ENCODE measurements at places on chromosomes 3 and 15.

GRCh38 chr3:40124918-40125317 is 184.6 kb upstream of the EIF1B start:
- no peak overlapping the region for H3K4me3 ChIP-seq
- H3K4me1 ChIP-seq = no peaks in the 10 kb centered on the region
- no peak overlapping the region for H3K27ac ChIP-seq
- no peak for DNase-seq
- H3K36me3 ChIP-seq = no peaks in the 10 kb centered on the region

DNA sequence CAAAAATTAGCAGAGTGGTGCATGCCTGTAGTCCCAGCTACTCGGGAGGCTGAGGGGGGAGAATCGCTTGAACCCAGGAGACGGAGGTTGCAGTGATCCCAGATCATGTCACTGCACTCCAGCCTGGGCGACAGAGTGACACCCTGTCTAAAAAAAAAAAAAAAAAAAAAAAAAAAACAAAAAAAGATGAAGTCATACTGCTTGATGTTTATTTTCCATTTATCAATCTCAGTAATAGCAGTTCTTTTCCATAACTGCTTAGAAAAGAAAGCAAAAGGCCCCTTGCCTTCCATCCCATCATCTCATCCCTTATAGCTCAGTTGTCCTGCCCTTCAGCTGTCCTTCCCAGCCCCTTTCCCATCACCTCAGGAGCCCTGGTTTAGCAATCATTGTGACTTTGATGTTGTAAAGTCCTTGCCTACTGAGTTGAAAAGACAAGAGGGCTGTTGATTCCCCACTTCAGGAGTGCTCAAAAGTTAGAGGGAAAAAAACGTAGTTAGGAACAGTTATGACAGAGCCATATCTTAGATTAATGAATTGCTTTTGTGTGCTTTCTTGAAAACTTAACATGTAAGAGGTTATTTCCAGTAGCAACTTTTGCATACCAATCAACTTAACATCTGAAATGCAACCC is 18.0 kb upstream of the THRB start:
- no peak overlapping the region for H3K27ac ChIP-seq
- peaks cover 16% of the 10 kb centered on the region for H3K27me3 ChIP-seq
- H3K4me3 ChIP-seq = no peak overlapping the region
- DNase-seq = no peak
- no peaks in the 10 kb centered on the region for H3K36me3 ChIP-seq
- H3K4me1 ChIP-seq = no peaks in the 10 kb centered on the region

GRCh38 chr3:68056556-68056955 is 402.1 kb upstream of the SUCLG2 start:
- no peak overlapping the region for H3K27ac ChIP-seq
- peaks cover 56% of the 10 kb centered on the region for H3K4me1 ChIP-seq
- peaks cover 23% of the 10 kb centered on the region for H3K36me3 ChIP-seq

DNA sequence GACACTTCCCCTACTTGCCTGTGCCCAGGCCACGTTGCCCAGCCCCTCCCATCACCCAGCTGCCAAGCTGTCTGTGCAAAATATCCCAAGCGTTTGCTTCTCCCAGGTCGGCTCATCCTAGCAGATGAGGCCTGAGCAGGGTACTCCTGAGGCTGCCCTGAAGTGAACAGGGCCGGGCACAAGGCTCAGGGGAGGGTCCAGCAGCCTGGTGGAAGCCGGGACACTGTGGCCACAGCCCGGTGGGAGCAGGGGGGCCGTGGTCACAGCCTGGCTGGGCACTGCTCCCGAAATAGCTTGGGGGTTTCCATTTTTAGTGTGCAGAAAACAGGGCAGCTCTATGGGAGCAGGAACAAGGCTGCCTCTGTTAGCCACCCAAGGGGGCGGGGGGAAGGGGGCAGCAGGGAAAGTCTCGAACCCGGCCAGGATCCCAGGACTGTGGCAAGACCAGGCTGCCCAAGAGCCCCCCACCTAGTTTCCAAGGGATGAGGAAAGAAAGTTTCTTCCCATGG is 3.4 kb downstream of the PLXNB1 start:
- no peak overlapping the region for H3K4me3 ChIP-seq
- peaks cover 6% of the 10 kb centered on the region for H3K36me3 ChIP-seq

DNA sequence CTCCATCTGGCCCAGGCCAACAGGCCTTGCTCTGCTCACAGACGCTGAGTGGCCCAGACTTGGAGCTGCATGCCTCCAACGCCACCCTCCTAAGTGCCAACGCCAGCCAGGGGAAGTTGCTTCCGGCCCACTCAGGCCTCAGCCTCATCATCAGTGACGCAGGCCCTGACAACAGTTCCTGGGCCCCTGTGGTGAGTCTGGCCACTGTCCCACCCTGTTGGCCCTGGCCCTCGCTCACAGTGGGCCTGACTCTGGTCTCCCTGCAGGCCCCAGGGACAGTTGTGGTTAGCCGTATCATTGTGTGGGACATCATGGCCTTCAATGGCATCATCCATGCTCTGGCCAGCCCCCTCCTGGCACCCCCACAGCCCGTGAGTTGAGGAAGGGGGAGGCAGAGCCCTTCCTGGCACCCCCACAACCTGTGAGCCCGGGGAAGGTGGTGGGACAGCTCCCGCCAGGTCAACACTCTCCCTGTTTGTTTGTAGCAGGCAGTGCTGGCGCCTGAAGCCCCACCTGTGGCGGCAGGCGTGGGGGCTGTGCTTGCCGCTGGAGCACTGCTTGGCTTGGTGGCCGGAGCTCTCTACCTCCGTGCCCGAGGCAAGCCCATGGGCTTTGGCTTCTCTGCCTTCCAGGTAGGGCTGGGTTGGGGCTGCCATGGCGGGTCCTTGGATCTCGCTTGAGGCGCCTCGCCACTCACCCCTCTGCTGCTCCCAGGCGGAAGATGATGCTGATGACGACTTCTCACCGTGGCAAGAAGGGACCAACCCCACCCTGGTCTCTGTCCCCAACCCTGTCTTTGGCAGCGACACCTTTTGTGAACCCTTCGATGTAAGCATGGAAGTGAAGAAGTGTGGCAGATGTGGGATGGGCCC is 10.0 kb downstream of the NT5DC2 start:
- no peaks in the 10 kb centered on the region for H3K27me3 ChIP-seq
- DNase-seq = no peak
- H3K4me1 ChIP-seq = no peaks in the 10 kb centered on the region
- no peak overlapping the region for H3K4me3 ChIP-seq

- H3K27ac ChIP-seq = no peak overlapping the region
- H3K27me3 ChIP-seq = peaks cover 5% of the 10 kb centered on the region
- no peak for DNase-seq
- H3K36me3 ChIP-seq = no peaks in the 10 kb centered on the region
- peaks cover 24% of the 10 kb centered on the region for H3K4me1 ChIP-seq
Observed at GRCh38 chr3:119598410-119599098, 869 bp downstream of the PLA1A start.

- peak overlapping the region; percentile 37 for H3K4me3 ChIP-seq
- peaks cover 6% of the 10 kb centered on the region for H3K4me1 ChIP-seq
- no peak for DNase-seq
- no peaks in the 10 kb centered on the region for H3K27me3 ChIP-seq
Observed at GRCh38 chr3:175526609-175527280, 667.6 kb downstream of the NAALADL2 start.

- no peak overlapping the region for H3K27ac ChIP-seq
- H3K4me3 ChIP-seq = no peak overlapping the region
- no peak for DNase-seq
Observed at GRCh38 chr3:52090131-52090932, 34.0 kb upstream of the DUSP7 start.

- no peaks in the 10 kb centered on the region for H3K4me1 ChIP-seq
- no peaks in the 10 kb centered on the region for H3K36me3 ChIP-seq
- no peaks in the 10 kb centered on the region for H3K27me3 ChIP-seq
Observed at GRCh38 chr3:81793410-81793809, 32.0 kb upstream of the GBE1 start.

DNA sequence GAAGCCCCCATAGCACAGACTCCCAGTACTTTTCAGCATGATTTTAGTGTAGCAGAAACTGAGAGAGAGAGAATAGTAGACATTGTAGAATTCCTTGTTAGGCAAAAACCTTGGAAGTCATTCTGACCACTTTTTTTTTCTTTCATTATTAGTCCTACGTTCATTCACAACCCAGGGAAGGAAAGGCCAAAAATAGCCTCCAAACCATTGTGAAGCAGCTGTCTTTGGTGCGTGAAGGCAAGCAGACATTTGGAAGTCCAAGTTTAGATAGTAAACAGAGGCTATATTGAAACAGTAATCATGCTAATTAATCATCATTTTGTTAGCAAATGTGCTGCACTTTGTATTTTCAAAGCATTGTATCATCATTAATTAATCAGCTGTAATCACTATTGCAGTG is 34.5 kb downstream of the CCDC54 start:
- peaks cover 3% of the 10 kb centered on the region for H3K36me3 ChIP-seq
- H3K27ac ChIP-seq = no peak overlapping the region
- peaks cover 7% of the 10 kb centered on the region for H3K4me1 ChIP-seq
- no peak overlapping the region for H3K4me3 ChIP-seq

GRCh38 chr15:31024330-31024729 is 32.9 kb upstream of the MTMR10 start:
- H3K27me3 ChIP-seq = peaks cover 5% of the 10 kb centered on the region
- no peak overlapping the region for H3K27ac ChIP-seq
- H3K4me3 ChIP-seq = no peak overlapping the region
- no peaks in the 10 kb centered on the region for H3K36me3 ChIP-seq
- DNase-seq = no peak

- no peak overlapping the region for H3K27ac ChIP-seq
- no peaks in the 10 kb centered on the region for H3K27me3 ChIP-seq
- H3K4me3 ChIP-seq = no peak overlapping the region
- no peaks in the 10 kb centered on the region for H3K4me1 ChIP-seq
Observed at GRCh38 chr3:18124501-18124900, 300.6 kb downstream of the SATB1 start.

GRCh38 chr3:100141586-100141985 is 27.3 kb upstream of the FILIP1L start:
- H3K36me3 ChIP-seq = peaks cover 52% of the 10 kb centered on the region
- peaks cover 3% of the 10 kb centered on the region for H3K4me1 ChIP-seq
- no peak overlapping the region for H3K27ac ChIP-seq
- H3K4me3 ChIP-seq = no peak overlapping the region

- no peak for DNase-seq
- no peaks in the 10 kb centered on the region for H3K36me3 ChIP-seq
- no peak overlapping the region for H3K27ac ChIP-seq
- H3K27me3 ChIP-seq = peaks cover 8% of the 10 kb centered on the region
Observed at GRCh38 chr15:83115410-83115809, 8.0 kb downstream of the TM6SF1 start.

GRCh38 chr3:172814738-172815137 is 64.2 kb downstream of the ECT2 start:
- DNase-seq = no peak
- H3K4me3 ChIP-seq = no peak overlapping the region
- peaks cover 3% of the 10 kb centered on the region for H3K36me3 ChIP-seq
- no peaks in the 10 kb centered on the region for H3K27me3 ChIP-seq
- H3K4me1 ChIP-seq = no peaks in the 10 kb centered on the region
- H3K27ac ChIP-seq = no peak overlapping the region

DNA sequence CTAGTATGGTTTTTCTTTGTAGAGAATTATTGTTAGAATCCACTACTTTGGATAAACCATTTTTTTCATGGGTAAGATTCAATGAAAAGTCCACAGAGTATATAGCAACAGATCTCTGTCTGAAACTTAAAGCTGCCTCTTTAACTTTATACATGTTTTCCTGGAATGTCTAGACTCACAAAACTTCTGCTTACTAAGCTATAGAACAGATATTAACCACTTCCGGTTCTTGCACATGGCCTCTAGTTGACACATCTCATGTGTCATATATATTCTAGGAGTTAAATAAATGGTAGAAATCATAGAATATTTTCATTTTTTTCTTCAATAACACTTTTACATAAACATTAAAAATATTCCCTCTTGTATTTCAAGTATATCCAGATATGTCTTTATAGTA is 1693.9 kb downstream of the SI start:
- DNase-seq = no peak
- no peak overlapping the region for H3K27ac ChIP-seq
- H3K4me1 ChIP-seq = no peaks in the 10 kb centered on the region
- H3K4me3 ChIP-seq = no peak overlapping the region

DNA sequence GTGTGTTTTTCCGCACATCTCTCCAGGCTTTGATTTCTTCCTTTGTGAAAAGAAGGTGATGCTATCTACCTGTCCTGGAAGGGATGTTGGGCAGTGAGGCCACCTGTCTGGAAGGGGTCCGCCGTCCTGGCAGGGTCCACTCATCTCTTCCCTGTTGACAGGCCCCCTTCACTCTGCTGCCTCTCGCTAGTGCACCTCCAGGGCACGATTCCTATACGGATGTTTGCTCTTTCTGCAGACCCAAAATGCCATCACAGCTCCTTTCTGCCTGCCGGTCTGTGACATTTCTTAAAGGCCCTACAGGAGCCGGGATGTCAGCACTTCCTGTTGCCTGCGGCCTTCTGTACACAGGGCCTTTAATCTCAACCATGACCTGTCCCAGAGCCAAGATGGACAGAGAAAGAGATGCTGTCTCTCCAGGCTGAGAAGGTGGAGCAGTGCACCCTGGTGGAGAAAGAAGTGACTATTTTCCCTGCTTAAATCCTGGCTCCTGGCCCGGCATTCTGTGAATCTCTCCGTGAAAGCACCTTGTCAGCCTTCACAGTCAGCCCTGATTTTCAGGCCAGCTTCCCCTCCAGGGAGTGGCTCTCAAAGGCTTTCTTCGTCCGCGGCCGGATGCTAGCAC is 7.4 kb downstream of the FAM3D start:
- no peak overlapping the region for H3K4me3 ChIP-seq
- no peaks in the 10 kb centered on the region for H3K36me3 ChIP-seq
- H3K27ac ChIP-seq = no peak overlapping the region
- DNase-seq = no peak
- no peaks in the 10 kb centered on the region for H3K27me3 ChIP-seq
- H3K4me1 ChIP-seq = no peaks in the 10 kb centered on the region

DNA sequence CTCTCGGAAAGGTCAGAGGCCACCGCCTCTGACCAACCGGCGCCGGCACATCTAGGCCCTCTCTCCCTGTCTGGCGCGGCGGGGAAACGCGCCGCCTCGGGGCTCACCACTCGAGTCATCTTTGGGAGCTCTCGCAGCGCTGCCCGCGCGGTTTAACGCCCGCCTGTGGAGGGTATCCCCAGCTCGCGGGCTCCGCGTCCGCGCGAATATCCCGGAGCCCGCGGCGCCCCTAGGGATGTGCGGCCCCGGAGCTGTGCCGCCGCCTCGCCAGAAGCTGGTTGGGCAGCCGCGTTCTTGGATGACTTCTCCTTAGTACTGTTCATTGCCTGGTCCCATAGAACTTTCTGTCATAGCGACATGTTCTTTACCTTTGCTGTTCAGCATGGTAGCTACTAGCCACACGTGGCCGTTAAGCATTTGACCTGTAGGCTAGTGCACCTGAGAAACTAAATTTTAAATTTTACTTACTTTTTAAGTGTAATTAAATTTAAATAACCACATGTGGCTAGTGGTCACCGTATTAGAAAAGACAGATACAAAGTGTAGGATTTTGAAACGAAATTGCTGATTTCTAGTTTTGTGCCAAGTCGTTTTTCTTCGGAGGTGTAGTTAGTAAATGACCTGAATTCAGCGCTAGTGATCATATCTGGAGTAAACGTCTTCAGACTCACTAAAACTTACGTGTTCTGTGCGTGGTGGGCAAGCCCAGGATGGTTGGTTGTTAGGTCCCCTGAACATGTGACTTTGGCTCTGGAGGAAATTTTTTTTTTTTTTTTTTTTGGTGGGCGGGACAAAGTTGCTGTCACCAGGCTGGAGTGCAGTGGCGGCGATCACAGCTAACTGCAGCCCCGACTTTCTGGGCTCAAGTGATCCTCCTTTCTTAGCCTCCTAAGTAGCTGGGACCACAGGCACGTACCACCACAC is 835 bp downstream of the ARIH2 start:
- peaks cover 26% of the 10 kb centered on the region for H3K4me1 ChIP-seq
- H3K36me3 ChIP-seq = peaks cover 19% of the 10 kb centered on the region
- DNase-seq = peak; percentile 69
- peak overlapping the region; percentile 97 for H3K4me3 ChIP-seq
- no peaks in the 10 kb centered on the region for H3K27me3 ChIP-seq
- H3K27ac ChIP-seq = peak overlapping the region; percentile 100
